ENCODE measurements at places on chromosomes 5 and 9. TPM values are rescaled to one million over a fixed set of nuclear protein-coding genes. Genes with fewer than 3 reads are reported as not detected.

PLCXD3 gene
- 3.3 TPM for total RNA-seq

GRM6 gene
- not detected for total RNA-seq

GPR150 gene
- 0.20 TPM for total RNA-seq

ALDOB gene
- total RNA-seq: not detected

C6 gene
- total RNA-seq: not detected

PFN3 gene
- total RNA-seq: not detected

CNTNAP3 gene
- total RNA-seq: 98.1 TPM

ACOT12 gene
- total RNA-seq: 0.13 TPM

ZNF189 gene
- 19.2 TPM for total RNA-seq

NEK6 gene
- total RNA-seq: 37.5 TPM

ISL1 gene
- total RNA-seq: not detected

IFNA4 gene
- not detected for total RNA-seq

BARX1 gene
- not detected for total RNA-seq

TYRP1 gene
- total RNA-seq: 0.28 TPM

CSF2 gene
- total RNA-seq: not detected

FAM81B gene
- total RNA-seq: 0.20 TPM

PCDHA4 gene
- 0.42 TPM for total RNA-seq

ZNF883 gene
- total RNA-seq: 2.6 TPM

LCN9 gene
- total RNA-seq: not detected

ECSCR gene
- 513 TPM for total RNA-seq

ELOVL7 gene
- not detected for total RNA-seq

ADAMTS12 gene
- 0.39 TPM for total RNA-seq

SLC1A3 gene
- not detected for total RNA-seq

SAXO1 gene
- total RNA-seq: under 0.01 TPM

ADAMTS6 gene
- total RNA-seq: 117 TPM

Measured in pulmonary artery endothelial cell (primary cell).